ENCODE measurements at places on chromosomes 16 and 17. TPM values are rescaled to one million over a fixed set of nuclear protein-coding genes. Genes with fewer than 3 reads are reported as not detected.

DNA sequence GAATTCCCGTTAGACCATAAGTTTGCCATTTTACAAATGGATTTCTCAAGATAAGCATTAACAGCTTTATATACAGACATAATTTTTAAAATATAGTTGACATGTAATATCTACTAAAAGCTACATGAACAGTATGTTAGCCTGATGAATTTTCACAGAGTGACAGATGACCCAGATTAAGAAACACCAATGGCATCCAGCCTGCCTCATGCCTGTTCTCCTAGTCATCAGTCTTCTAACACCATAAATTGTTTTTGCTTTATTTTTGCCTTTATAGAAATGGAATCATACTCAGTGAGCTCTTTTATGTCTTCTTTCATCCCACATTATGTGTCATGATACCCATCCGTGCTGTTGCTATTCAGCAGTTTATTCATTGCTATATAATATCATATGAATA lies 80.0 kb downstream of the ATF7IP2 start:
- peak; percentile 18 for DNase-seq

- peak; percentile 10 for DNase-seq
Observed at GRCh38 chr17:38333635-38334295, 10.0 kb downstream of the GPR179 start.

DNA sequence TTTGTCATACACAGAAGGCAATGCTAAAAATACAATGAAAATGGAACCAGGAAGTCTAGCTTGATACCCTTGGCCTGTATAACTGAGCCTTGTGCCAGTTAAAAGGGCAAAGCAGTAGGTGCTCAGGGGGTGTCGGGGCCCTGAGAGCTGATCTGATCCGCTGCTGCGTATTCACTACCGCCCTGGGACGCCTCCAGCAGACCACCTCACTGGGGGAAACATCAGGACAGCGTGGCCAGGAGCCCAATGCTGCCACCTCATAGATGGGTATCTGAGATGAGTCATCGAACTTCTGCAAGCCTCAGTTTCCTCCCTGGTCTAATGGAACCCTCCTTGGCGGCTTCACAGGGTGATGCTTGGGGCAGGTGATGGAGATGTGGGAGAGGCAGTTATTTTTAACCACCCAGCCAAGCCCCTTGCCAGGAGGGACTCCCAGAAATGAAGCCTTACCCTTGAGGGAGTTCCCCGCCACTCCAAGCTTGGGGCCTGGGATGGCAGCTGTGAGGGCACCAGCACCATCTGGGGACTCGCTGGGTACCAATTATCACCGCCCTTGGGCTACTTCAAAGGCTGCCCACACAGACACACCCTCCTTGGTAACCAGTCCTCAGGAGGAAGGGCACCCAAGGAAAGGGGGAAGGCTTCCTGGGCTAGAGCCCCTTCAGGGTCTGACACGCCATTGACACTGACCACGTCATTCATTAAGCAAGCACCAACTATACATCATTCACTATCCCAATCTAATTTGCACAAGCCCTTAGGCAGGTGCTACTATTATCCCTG lies 7.8 kb downstream of the DEXI start:
- DNase-seq = no peak

- DNase-seq = no peak
Observed at GRCh38 chr17:55416470-55417052, 5.1 kb downstream of the MMD start.

- no peak for DNase-seq
Observed at GRCh38 chr17:2042390-2042847, 597 bp downstream of the OVCA2 start.

GRCh38 chr16:10995565-10995964 lies 51.2 kb downstream of the CLEC16A start:
- no peak for DNase-seq

GRCh38 chr16:894841-895240 lies 75.9 kb downstream of the LMF1 start:
- no peak for DNase-seq

- DNase-seq = peak; percentile 52
Observed at GRCh38 chr17:36463916-36464764, 22.3 kb upstream of the ZNHIT3 start.

DNA sequence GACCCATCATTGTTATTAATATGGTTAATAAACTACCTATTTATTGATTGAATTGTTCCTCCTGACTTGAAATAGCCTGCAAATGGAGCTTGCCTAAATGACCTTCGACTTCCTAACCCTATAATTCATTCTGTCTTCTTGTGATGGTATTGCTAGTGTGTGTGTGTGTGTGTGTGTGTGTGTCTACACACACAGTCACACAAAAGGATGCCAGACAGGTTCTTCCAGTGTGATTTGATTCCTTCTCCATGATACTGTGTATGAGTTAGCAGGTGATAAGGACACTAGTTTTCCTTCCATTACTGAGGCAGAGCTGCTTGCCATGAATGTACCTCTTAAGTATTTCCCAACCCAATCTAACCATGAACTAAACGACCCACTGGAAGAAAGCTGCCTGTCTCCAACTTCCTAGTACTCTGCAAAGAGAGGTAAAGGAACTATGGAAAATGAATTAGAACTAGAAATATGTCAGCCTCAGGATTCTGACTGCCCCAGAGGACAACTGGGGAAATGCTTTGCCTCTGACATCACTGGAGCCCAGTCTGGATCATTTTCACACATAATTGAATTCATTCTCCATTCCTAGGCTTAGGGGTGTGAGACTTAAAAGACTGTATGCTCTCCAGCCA lies 3.5 kb upstream of the CDC6 start:
- peak; percentile 65 for DNase-seq

DNA sequence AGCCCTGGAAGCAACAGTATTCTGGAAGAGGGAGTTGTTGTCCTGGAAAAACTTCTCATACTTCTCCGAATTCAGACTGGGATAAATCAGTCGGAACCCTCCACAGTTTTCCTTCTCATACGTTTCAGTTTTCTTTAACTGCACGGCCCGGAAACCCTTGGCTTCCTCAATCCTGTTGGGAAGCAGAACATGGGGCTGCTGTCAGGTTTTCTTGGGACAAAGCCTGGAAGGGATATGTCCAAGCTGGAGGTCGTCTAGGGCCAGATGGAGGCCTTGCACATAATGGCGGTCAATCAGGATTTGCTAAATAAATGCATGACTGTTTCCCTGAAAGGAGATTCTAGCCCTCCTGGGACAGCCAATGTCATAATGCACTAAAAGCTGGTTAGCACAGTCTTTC lies 29.2 kb downstream of the TTLL6 start:
- no peak for DNase-seq

DNA sequence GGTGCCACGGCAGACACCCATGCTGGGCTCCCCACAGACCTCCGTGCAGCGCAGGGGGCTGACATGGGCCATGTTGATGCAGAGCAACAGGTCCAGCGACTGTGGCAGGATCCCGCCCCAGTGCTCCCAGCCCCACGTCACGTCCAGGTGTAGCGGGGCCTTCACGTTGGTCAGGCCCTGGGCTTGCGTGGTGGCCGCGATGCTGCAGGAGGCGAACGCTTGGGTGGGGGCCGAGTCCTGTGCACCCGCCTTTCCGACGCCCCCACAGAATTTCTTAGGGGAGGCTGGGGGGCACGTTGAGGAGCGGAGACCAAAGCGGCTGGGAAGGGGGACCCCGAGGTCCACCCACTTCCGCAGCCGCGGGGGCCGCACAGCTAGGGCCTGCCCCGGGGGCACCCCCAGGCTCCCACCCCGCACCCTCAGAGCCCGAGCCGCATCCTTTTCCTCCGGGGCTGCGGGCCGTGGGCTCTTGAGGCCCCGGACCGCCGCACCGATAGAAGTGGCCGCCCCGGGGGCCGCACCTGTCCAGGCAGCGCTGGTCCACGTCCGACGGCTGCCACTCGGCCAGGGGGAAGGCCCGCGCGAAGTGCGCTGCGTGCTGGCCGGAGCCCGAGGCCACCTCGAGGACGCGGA lies 416 bp downstream of the METTL26 start:
- DNase-seq = no peak

GRCh38 chr16:57866529-57866918 lies 64.2 kb upstream of the KIFC3 start:
- no peak for DNase-seq

GRCh38 chr16:9567666-9568065 lies 476.2 kb downstream of the HAPSTR1 start:
- no peak for DNase-seq

DNA sequence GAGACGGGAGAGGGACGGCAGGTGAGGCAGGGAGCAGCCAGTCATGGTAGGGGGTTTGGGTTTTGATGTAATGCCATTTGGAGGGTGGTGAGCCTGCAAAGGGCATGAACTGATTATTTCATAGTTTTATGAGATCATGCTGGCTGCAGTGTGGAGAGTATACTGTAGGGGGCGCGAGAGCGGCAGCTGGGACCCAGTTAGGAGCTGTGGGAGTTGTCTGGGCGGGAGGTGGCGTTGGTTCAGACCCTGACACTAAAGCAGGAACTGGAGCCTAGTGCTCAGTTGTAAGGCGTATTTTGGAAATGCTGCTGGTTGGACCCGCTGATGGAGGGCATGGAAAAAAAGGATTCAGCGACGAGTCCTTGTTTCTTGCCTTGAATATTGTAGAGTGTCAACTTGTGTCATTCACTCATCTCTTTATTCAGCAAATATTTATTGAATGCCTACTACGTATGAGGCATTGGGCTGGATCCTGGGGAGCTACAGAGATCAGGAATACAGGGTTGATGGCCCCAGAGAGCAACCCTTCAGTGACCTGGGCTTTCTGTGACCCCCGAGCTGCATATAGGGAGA lies 23.7 kb upstream of the KDM8 start:
- DNase-seq = peak; percentile 57

DNA sequence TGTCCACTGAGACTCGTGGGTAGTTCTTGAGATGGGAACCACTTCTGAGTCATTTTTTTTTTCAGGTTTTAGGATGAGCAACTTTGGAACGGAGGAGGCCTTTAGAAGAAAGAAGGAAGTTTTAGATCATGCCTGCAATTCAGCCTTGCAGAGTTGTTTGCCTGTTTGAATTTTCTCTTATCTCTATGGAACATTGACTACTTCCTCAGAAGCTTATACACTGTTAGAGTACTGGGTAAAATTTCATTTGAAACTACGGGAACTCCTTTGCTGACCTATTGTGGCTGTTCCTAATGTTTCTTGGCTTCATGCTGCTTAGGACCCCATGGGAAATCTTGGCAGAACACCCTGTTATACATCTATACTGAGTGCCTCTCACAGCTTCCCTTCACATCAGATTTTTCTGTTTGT lies 70.8 kb downstream of the MAP2K6 start:
- no peak for DNase-seq

- DNase-seq = peak; percentile 39
Observed at GRCh38 chr17:80527016-80527645, 17.5 kb upstream of the RPTOR start.

The CCDC57 gene
- total RNA-seq = 13.5 TPM

The CAPN15 gene
- 66.5 TPM for total RNA-seq

The PDK2 gene
- 22.3 TPM for total RNA-seq

The C17orf78 gene
- not detected for total RNA-seq

The LDHD gene
- total RNA-seq = not detected

The PRSS21 gene
- total RNA-seq = not detected

The IL21R gene
- total RNA-seq = 10.8 TPM

The RMI2 gene
- total RNA-seq = 14.2 TPM

The ITGAL gene
- not detected for total RNA-seq

The IL34 gene
- total RNA-seq = 4.1 TPM

Measured in LHCN-M2 (cell line).